IMR-90 (cell line): ENCODE measurements at places on chromosomes 2 and 18.

DNA sequence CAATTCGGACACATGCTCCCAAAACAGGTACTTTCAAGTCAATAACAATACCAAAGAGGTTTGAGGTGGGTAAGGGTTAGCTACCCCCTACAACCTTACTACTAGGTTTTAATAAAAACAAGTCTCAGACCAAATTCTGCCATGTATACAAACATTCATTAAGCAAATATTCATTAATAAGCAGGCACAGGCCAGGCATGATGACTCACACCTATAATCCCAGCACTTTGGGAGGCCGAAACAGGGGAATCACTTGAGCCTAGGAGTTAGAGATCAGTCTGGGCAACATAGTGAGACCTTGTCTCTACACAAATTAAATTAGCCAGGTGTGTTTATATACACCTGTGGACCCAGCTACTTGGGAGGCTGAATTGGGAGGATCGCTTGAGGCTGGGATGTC is 11.7 kb upstream of the ELAC1 start:
- no peak for DNase-seq

- DNase-seq: no peak
Observed at GRCh38 chr2:201242571-201243277, 17.6 kb upstream of the CASP8 start.

DNA sequence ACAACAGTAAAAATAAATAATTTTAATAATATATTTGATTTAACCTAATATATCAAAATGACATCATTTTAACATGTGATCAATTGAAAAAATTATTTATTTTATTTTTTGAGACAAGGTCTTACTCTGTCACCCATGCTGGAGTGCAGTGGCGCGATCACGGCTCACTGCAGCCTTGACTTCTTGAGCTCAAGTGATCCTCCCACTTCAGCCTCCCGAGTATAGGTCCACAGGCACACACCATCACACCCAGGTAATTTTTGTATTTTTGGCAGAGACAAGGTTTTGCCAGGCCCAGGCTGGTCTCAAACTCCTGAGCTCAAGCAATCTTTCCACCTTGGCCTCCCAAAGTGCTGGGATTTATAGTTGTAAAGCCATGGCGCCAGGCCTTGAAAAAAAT is 126.7 kb upstream of the COPS8 start:
- no peak for DNase-seq

- no peak for DNase-seq
Observed at GRCh38 chr2:235979753-235980435, 188.3 kb downstream of the GBX2 start.

- peak; percentile 88 for DNase-seq
Observed at GRCh38 chr18:9731380-9731779, 23.3 kb downstream of the RAB31 start.

GRCh38 chr2:231717281-231718171 is 9.2 kb downstream of the PTMA start:
- peak; percentile 76 for DNase-seq

- no peak for DNase-seq
Observed at GRCh38 chr2:85550486-85550885, 10.8 kb downstream of the GGCX start.

DNA sequence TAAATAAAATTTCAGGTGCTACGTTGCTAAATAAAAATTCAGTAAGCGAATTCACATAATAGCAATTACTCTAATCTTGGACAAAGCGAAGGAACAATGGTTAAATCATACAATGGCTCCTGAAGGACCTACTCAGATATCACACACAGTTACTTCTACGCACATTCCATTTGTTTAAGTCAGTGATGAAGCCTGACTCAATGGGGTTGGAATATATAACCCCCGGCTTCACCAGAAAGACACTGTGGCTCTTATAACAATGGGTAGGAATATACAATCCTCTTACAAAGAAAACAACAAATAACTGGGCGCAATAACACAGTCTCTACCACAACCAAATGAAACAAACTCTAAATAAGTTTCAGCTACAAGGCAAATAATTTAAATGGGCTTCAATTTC is 349.5 kb downstream of the IRS1 start:
- DNase-seq: peak; percentile 35

GRCh38 chr2:189163889-189164288 is 15.7 kb downstream of the COL5A2 start:
- DNase-seq: peak; percentile 85

GRCh38 chr2:120978359-120979050 is 242.8 kb downstream of the GLI2 start:
- peak; percentile 27 for DNase-seq

DNA sequence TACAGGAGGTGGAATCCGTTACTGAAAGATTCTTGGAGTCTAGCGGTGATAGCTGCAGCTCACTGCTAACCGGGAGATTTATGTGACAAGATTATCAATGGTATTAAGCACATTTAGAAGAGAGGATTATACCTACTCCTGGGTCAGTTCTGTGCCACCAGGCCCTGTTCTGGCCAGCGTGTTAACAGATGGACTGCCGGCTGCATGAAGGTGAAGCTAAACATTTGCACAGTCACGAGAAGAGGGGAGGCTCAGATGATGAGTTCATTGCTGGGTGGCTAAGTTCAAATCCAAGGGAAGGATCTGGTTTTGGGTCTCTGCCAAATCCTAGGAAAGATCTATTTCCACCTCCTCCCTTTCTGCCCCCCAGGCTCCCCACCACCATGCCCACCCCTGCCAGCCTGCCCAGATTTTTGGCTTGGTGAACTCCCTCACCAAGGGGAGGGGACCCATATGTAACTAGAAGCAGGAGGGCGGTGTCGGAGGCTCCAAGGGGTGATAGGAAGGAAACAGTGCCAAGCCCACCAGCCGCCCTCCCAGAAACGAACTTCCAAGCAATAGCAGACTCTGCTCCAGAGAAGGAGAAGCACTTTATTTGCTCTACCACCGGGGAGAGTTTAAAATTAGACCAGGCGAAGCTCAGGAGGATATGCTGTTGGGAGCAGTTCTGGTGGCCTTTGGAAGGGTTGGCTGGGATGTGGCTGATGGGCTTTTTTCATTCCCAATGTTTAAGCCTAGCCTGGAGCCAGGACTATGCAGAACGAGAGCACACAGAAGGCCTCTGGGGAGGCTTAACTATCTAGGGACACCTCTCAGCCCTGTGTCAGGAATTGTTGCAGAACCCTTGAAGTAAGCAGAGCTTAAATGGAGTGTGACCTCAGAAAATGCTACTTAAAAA is 200.5 kb downstream of the KLHL29 start:
- no peak for DNase-seq

- no peak for DNase-seq
Observed at GRCh38 chr2:235945608-235946140, 222.5 kb downstream of the GBX2 start.

GRCh38 chr2:217360781-217361482 is 501.1 kb upstream of the TNP1 start:
- peak; percentile 89 for DNase-seq

GRCh38 chr2:197707316-197708213 is 2.4 kb downstream of the MARS2 start:
- DNase-seq: peak; percentile 74

- peak; percentile 80 for DNase-seq
Observed at GRCh38 chr2:12330916-12331315, 385.8 kb upstream of the TRIB2 start.

GRCh38 chr18:13649397-13650390 is 76.7 kb downstream of the FAM210A start:
- no peak for DNase-seq

- DNase-seq: no peak
Observed at GRCh38 chr2:53432936-53433335, 334.7 kb upstream of the CHAC2 start.

GRCh38 chr2:133787207-133787606 is 218.9 kb upstream of the NCKAP5 start:
- peak; percentile 77 for DNase-seq

DNA sequence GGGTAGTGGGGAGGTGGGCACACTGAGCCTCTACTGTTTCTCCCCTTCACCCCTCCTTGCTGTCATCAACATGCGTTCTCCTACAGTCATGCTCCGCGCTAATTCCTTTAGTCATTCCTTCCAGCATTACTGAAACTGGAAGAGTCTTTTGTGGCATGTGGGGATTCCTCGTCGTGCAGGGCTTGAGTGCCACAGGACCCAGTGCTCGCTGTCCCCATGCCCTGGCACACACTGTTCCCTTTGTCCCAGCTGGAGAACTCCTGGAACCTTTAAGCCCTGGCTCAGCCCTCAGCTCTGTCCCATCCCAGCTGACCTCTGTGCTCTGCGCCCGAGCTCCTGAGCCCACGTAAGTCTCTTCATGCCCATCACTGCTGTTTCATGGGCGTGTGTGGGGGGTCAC is 42.1 kb downstream of the ODC1 start:
- DNase-seq: no peak

DNA sequence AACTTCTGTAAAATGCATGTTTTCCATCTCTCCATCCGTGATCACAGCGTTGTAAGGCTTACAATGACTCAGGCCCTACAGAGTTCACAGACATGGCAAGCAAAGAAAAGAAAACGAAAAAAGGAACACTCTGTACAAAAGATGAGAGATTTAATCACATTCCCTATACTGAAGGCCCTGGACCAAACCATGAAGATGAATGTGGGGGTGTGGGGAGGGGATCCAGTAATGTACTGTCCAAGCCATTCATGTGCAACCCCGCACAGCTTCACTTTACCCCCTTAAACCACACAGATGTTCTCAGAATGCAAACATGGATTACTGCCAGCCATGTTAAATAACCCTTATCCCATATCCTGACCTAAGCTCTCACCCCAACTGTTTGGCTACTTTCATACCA is 391.1 kb downstream of the NCKAP5 start:
- DNase-seq: peak; percentile 33

- DNase-seq: peak; percentile 62
Observed at GRCh38 chr2:222862106-222862908, 1.5 kb downstream of the ACSL3 start.

GRCh38 chr2:10201201-10201600 is 78.7 kb downstream of the RRM2 start:
- DNase-seq: no peak

DNA sequence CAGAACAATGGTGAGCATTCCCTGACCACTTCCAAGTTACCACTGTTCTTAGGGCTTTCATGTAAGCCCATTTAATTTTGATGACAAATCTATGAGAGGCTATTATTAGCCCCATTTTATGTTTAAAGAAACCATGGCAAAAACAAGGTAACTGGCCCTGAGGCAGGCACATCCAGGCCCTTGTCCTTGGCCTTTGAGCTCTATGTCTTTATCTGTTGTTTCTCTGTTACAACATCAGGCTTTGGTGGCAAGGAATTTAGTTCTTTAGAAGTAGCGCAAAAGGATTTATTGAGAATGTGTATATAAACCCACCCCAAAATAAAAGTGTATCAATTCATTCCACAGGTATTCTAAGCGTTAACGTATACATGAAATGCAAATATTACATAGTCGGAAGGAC is 257.1 kb downstream of the HNMT start:
- DNase-seq: no peak

- DNase-seq: no peak
Observed at GRCh38 chr2:174473796-174474195, 13.0 kb downstream of the GPR155 start.

- DNase-seq: no peak
Observed at GRCh38 chr18:73900106-73900835, 247.4 kb downstream of the FBXO15 start.

- DNase-seq: peak; percentile 96
Observed at GRCh38 chr2:41933585-41934320, 114.1 kb upstream of the PKDCC start.

DNA sequence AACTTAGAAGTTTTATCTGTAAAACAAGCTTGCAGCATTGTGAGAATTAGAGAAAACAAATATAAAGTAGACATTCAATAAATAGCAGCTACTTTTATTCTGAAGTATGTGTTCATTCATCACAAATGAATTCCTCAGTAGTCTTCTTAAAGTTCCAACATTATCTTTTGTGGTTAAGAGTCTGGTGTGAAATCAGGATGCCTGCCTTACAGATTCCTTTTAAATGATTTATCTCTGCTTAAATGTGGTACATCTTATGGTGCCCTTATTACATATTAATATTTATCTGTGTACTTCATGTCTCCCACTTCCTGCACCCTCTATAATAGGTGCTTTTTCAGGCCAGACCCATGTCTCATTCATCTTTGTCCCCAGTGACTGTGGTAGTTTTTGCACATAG is 595.0 kb downstream of the STK39 start:
- no peak for DNase-seq

GRCh38 chr2:3443506-3444084 is 64.1 kb downstream of the TRAPPC12 start:
- DNase-seq: no peak

DNA sequence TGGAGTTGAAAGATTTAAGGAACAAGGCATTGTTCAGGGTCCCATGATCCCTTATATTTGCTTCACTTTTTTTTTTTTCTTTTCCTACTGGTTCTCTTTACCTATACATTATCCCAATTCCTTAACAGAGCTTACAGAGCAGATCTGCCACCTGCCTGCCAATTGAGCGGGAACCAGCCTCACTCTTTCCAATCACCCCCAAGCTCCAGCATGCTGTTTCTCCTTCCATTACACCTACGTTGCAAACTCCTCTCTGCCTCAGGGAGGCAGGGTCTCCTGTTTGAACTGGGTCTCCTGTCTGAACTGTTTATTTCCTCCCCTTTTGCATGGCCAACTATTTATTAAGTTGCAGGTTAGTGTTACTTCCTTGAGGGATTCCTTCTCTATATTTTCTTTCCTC is 77.2 kb upstream of the SLC38A11 start:
- no peak for DNase-seq

DNA sequence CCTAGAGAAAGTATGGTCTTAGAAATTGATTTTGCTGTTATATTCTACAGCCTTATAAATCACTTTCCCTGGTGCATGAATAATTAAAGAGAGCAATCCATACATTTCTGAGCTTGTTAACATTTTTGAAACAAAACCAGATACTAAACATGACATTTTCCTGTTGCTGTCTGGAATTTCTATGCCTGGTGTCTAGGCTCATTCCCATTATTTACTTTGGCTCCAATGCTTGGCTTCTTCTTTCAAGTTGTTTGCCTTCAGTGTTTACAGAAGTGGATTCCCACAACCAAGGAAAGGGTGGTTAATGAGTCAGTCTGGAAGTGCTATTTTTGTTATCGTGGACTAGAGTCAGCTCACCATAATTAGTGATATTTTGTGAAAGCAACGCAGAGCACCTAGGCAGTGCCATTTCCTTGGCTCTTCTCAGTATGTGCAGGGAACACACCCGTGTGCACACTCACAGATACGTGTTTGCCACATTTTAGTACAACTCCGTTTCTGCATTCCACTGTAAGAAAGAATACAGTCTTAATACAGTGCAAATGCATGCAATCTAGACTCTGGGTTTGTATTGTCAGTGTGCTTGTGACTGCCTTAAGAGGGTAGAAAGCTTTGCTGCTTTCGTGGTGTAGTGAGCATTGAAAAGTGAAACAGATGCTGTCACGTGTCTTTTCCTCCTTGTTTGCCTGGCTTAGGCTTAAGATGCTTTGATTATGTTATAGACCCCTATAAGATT is 185.0 kb upstream of the RASGRP3 start:
- peak; percentile 86 for DNase-seq

- peak; percentile 100 for DNase-seq
Observed at GRCh38 chr2:85772019-85772745, 18.4 kb downstream of the ATOH8 start.

GRCh38 chr2:236008006-236008405 is 160.2 kb downstream of the GBX2 start:
- DNase-seq: no peak
